Adrenal gland (tissue), 19 donors: ENCODE measurements at places on chromosomes 12 and 14. TPM values are rescaled to one million over a fixed set of nuclear protein-coding genes. Genes with fewer than 3 reads are reported as not detected.

GRCh38 chr12:24890048-24890803 is 58.7 kb downstream of the BCAT1 start:
- no peak overlapping the region for H3K27ac ChIP-seq
- H3K36me3 ChIP-seq, result no peaks in the 10 kb centered on the region
- H3K4me1 ChIP-seq, result no peaks in the 10 kb centered on the region
- no peak overlapping the region for H3K4me3 ChIP-seq
- DNase-seq, result no peak
- no peaks in the 10 kb centered on the region for H3K27me3 ChIP-seq

GRCh38 chr14:39680777-39681176 is 248.5 kb upstream of the FBXO33 start:
- DNase-seq, result no peak
- no peak overlapping the region for H3K4me3 ChIP-seq
- H3K27me3 ChIP-seq, result no peaks in the 10 kb centered on the region
- no peak overlapping the region for H3K27ac ChIP-seq

- H3K36me3 ChIP-seq, result no peaks in the 10 kb centered on the region
- H3K27me3 ChIP-seq, result no peaks in the 10 kb centered on the region
- peak; percentile 35 for DNase-seq
- peak overlapping the region; percentile 84 for H3K27ac ChIP-seq
- H3K4me3 ChIP-seq, result peak overlapping the region; percentile 95
- peaks cover 4% of the 10 kb centered on the region for H3K4me1 ChIP-seq
Observed at GRCh38 chr14:32078023-32078857, 1.1 kb downstream of the ARHGAP5 start.

- no peak overlapping the region for H3K4me3 ChIP-seq
- DNase-seq, result peak; percentile 56
- no peaks in the 10 kb centered on the region for H3K36me3 ChIP-seq
- H3K27me3 ChIP-seq, result no peaks in the 10 kb centered on the region
- H3K27ac ChIP-seq, result peak overlapping the region; percentile 58
Observed at GRCh38 chr12:58425481-58426392, 484.4 kb downstream of the ATP23 start.

- DNase-seq, result no peak
- H3K27ac ChIP-seq, result no peak overlapping the region
- no peaks in the 10 kb centered on the region for H3K27me3 ChIP-seq
- no peaks in the 10 kb centered on the region for H3K36me3 ChIP-seq
- no peak overlapping the region for H3K4me3 ChIP-seq
Observed at GRCh38 chr12:32379667-32380066, 19.7 kb upstream of the FGD4 start.

- no peak overlapping the region for H3K27ac ChIP-seq
- no peak overlapping the region for H3K4me3 ChIP-seq
- peaks cover 11% of the 10 kb centered on the region for H3K4me1 ChIP-seq
- DNase-seq, result no peak
Observed at GRCh38 chr14:93936245-93936644, 9.1 kb downstream of the FAM181A start.

Gene PAX9
- 0.04 TPM for polyA plus RNA-seq

Gene FOXG1
- polyA plus RNA-seq, result 0.08 TPM

Gene GPR84
- 1.3 TPM for polyA plus RNA-seq

Gene SLC5A8
- polyA plus RNA-seq, result 0.64 TPM

Gene EEF1AKMT3
- polyA plus RNA-seq, result 3.4 TPM

DNA sequence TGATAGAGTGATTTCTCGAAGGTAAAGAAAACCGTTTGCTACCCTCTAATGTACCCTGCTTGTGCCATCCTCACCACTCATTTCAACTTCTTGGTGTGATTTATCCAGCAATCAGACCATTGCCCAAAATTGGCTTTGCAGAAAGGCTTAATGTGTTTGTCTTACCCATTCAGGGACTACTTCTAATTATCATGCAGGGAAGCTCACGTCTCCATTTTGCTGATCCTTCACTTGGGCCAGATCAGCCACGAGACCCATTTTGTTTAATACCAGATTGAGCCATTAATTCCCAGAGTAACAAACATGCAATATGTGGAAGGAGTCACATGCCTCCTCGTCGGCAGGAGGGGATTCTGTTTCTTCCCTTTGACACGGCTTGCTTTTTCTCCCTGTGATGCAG is 51.1 kb upstream of the CRY1 start:
- H3K4me3 ChIP-seq, result no peak overlapping the region
- no peak for DNase-seq
- H3K4me1 ChIP-seq, result no peaks in the 10 kb centered on the region
- H3K36me3 ChIP-seq, result no peaks in the 10 kb centered on the region
- H3K27me3 ChIP-seq, result no peaks in the 10 kb centered on the region
